ENCODE measurements at places on chromosomes 2 and 18.

GRCh38 chr2:218354850-218355443, 1.7 kb upstream of the CATIP start:
- no peak for DNase-seq

DNA sequence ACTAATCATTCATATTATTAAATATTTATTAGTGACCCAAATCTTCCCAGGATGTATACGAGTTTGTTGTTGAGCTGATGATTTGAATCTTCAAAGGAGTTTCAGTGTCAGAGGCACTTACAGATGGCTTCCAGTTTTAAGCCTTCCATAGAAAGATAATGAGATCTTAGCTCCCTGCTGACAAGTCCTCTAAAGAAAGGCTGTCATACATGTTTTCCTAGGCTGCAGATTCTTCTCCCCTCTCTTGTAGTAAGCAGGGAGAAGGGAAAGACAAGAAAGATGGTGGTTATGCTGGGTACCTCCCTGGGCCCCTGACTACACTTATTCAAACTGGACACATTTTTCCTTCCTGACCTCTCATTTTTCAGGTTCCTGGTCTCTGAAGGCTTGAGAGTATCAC, 8.1 kb upstream of the GAREM1 start:
- no peak for DNase-seq

- no peak for DNase-seq
These were observed 28.7 kb upstream of the LRRC30 start for GRCh38 chr18:7202169-7202568.

GRCh38 chr2:157919181-157919580, 43.1 kb upstream of the ACVR1 start:
- no peak for DNase-seq

GRCh38 chr2:10579441-10579840, 110.3 kb downstream of the NOL10 start:
- no peak for DNase-seq

GRCh38 chr2:12282780-12283695, 433.7 kb upstream of the TRIB2 start:
- DNase-seq, result no peak

DNA sequence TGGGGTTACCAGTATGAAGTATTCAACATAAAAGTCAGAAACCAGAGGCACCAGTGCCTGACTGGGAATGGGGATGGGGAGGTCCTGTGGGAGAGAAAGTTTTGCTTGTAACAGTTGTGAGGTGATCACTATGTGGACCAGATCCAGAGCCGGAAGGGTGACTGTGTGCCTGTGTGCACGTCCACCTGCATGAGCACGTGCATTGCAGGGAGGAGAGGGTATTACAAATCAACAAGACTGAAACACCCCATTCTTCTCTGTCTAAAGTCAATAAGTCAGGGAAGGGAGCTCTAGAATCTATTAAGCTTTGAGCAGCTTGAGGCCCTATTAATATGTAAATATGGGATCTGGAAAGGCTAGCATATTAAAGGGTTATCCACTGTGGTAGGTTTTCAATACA, 241.0 kb upstream of the ACVR2A start:
- DNase-seq, result no peak

- no peak for DNase-seq
These were observed 141.6 kb downstream of the TWIST2 start for GRCh38 chr2:238989484-238989883.

- no peak for DNase-seq
These were observed 233.4 kb downstream of the AGPS start for GRCh38 chr2:177625744-177626650.

DNA sequence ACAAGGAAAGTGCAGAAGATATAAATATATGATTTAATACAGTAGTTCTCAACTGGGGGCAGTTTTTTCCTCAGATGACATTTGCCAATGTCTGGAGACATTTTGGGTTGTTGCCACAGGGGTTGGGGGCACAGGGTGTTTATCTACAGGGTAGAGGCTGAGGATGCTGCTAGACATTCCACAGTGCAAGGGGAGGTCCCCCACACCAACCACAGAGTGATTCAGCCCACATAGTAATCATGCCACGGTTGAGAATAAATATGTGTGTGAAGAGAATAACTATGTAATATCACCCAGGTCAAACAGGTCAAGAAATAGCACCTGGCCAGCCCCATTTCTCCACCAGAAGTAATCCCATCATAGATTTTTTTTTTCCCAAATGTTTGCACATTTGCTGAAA, 17.9 kb downstream of the DYSF start:
- no peak for DNase-seq

DNA sequence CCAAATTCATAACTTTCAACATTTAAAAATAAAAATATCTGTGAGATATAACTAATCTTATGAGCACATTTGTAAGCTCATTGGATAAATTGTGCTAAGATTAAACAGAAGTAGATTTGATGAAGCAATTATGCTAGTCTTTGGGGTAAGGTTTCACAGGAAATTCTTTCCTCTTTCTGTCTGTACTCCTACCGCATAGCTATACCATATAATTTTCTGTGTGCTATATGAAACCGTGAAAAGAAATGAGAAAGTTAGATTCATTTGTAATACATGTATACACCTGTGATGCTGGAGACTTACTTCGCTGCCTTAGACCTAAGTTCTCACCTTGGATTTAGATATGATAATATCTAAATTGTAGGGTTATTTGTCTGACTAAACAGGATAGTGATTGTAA, 184.7 kb downstream of the PPP1R1C start:
- DNase-seq, result no peak

DNA sequence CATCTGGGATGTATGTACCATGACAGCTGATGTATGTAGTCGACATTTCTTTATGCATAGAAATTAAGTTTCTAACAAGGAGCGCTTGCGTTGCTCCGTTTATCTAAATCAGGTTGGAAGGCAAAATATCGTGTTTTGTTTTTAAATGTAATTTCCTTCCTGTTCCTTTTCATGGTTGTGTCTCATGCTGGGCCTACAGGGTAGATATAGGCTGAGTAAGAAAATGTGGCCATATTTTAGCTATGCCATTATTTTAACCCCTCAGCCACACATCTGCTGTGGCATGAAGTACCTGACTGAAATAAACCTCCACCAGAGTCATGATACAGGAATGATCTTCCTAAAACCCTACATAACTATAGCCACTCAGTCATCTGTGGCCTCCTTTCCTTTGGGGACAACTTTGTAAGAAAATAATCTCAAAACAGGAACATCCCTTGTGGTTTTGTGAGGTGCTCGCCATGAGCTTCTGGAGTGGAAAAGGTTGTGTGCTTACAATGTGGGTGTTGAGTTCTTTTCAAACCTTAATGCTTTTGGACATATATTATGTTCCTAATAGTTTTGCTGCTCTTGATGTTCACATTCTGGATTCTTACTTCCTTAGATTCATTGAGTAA, 214.3 kb downstream of the FAM210A start:
- DNase-seq, result no peak

GRCh38 chr2:127080226-127080937, 26.6 kb downstream of the BIN1 start:
- no peak for DNase-seq

DNA sequence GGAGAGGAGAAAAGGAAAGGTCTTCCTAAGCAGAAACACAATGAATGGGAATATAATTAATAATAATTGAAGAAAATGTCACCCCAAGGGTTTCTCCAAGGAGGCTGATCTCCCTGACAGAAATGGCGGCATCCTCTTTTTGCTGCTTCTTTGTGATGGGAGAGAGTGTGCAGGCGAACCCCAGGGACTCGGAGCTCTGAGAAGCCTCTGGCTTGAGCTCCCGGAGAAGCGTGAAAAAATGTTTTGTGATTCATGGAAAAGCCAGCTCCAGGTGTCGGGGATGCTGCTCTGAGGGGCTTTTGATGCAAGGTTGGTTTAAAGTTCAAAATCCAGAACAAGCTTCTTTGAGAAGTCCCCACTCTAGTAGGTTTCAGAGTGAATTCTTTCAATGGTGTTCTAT, 91.0 kb downstream of the VWA3B start:
- DNase-seq, result no peak

DNA sequence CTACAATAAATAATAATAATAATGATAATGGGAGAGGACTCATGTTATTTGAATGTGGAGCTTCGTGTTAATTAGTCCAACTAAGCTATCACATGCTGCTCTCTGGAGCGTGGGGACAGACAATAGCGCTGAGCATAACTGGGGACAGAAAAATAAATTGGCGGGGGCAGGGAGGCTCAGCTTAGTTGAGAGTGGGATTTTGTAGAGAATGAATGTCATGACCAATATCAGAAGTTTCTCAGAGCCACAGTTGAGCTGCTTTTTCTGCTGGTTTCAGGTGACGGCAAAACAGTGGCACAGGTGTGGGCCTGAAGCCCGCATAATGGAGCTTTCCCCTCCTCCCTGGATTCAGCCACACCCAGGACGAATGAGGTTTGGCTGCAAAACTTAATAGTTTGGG, 111.1 kb upstream of the CAB39 start:
- no peak for DNase-seq

GRCh38 chr18:65025756-65026155, 725.1 kb upstream of the CDH7 start:
- no peak for DNase-seq

- DNase-seq, result no peak
These were observed 639.8 kb downstream of the TMEM182 start for GRCh38 chr2:103401621-103402020.

- DNase-seq, result no peak
These were observed 315.0 kb upstream of the TFPI start for GRCh38 chr2:187869195-187869594.

DNA sequence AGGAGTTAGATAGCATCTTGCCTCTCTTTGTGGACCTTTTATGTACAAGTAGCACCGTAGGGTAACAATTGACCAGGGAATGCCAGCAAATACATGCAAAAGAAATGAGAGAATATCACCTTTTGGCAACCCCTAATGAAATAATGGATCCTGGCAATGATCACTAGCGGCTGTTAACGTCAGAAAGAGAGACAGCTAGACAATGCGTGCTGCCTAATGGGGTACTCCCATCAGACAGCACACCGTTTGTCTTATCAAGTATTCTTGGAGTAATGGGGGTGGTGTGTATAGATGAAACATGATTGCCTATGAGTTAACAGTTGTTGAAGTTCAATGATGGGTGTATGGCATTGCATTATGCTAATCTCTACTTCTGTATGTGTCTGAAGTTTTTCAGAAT, 1.6 kb downstream of the ELAC1 start:
- DNase-seq, result no peak

DNA sequence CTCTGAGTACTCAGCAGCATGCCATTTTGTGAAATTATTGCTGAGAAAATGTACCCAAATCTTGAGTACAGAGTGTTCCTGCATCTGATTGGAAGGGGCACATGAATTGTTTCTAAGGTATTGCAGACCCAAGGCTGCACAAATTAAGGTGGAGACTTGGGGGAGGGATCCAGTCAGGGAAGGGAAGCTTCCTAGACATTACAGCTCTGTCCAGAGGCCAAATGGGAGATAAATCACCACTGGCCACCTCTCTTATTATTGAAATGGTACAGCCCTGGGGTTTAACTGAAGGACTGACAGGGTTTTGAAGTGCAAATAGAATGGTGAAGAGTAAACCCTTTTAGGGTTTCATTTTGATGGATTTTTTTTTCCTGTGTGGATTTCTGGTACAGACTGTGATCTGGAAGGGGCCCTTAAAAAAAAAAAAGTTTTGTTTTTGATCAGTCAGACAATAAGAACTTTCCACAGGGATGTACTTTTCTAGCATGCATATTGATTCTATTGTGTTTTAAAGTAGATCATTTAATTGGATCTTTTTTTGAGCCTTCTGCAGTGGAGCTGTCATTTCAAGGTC, 119.4 kb downstream of the GREB1L start:
- DNase-seq, result no peak

DNA sequence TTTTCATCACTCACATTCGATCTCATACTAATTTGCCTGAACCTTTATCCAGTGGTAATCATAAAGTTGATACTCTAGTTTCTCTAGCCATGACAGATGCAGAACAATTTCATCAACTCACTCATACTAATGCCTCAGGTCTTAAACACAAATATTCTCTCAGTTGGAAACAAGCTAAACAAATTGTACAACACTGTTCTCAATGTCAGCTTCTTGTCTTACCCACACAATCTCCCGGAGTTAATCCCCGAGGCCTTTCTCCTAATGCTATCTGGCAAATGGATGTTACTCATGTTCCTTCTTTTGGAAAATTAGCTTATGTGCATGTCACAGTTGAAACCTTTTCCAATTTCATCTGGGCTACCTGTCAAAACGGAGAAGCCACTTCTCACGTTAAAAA, 11.5 kb upstream of the CNOT11 start:
- DNase-seq, result no peak

DNA sequence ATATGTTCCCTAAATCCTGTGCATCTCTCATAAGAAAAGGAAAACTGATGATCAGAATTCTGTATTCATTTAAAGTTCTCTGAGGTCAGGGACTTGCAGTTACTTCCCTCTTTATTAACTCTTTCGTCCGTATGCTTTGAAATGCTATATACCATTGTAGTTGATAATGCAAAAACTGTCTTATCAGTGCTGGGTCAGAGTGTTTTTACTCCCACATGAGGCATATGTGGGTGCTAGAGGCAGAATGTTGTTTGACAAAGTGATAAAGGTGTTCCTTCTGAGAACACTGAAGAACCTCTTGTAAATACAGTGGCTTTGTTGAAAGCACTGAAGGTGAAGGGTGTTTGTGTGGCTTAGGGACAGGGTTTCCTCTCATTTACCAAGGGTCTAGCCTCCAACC, 136.5 kb upstream of the NFATC1 start:
- no peak for DNase-seq

DNA sequence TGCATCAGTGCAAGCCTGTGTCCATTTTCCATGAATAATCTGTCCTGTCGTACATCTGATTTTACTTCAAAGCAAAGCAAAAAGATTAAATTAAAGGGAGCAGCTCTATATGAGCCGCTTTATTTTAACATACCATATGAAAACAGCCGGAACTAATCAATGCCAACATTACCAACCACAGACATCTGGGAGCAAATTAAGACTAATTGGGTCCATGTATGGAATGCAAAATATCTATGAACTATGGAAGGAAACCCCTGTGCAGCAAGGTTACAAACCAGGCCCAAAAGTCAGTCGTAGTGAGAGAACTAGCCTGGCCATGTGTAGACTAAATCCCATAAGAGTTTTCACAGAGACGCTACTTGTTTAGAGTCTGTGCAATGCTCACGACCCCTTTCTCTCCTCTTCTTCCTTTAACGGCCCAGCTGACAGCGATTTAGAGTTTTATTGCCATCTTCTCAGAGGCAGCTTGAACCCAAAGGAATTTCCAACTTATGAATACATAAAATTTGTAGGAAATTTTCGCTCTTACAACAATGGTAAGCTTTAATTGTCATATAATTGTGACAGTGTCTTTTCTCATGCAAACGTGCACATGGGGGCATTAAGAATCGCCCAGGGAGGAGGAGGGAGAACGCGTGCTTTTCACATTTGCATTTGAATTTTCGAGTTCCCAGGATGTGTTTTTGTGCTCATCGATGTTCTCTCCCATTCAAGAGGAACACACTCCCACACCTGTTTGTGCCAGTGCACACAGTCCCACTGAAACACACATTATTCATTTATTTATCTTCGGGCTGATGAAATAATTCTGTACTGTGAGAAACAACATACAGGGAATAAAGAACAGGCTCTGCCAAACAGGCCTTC, 52.9 kb upstream of the RPL31 start:
- DNase-seq, result no peak

GRCh38 chr2:217206016-217206725, 346.3 kb upstream of the TNP1 start:
- no peak for DNase-seq

GRCh38 chr2:64832936-64833335, 156.3 kb upstream of the SLC1A4 start:
- no peak for DNase-seq

- no peak for DNase-seq
These were observed 309.1 kb upstream of the CYRIA start for GRCh38 chr2:16974688-16975087.
